ENCODE measurements at places on chromosomes 3 and 15.
A peak's percentile ranks its signal among the peaks of the same experiment; 100 is the strongest.

DNA sequence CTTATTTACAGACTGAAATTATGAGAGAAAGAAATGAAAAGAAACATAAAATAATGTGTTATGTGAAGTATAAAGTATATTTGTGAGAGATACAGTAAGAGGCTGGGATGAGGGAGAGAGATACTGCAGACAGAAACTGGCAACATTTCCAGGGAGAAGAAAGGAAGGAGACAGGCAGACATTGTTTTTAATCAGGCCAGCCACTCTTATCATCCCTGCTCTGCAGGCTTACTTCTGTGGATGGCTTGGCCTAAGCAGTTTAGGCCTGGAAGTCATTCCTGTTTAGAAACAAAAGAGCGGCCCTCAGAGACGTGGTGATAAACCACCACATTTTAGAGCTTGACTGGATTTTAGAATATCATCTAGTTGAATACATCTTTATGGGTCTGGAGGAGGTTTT lies 12.4 kb downstream of the PCCB start:
- DNase-seq: no peak

GRCh38 chr15:67892559-67893377 lies 52.9 kb upstream of the RNU6-1 start:
- DNase-seq: no peak

DNA sequence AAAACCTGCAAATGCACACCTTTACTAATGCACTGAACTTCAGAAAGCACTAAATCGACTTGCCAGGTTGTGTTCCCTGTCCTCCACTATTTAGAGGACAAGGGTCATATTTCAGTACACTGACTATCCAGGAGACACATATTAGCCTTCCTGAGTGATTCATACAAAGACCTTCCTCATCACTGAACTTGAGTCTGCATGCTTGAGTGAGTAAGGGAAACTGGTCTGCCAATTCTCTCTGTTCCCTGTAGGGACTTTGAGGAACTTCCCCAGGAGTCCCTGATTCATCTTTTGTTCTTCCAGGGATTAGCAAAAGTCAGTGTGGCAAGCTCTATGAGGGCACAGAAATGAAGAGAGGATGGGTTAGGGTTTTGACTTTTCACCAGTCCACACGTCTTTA lies 565.9 kb downstream of the PDCD6IP start:
- DNase-seq: peak; percentile 75

GRCh38 chr15:26867200-26868007 lies 542 bp downstream of the GABRA5 start:
- no peak for DNase-seq

GRCh38 chr3:72018343-72018984 lies 233.5 kb upstream of the PROK2 start:
- peak; percentile 62 for DNase-seq

GRCh38 chr3:59407425-59407824 lies 357.6 kb upstream of the CFAP20DC start:
- DNase-seq: no peak

GRCh38 chr15:69562564-69562963 lies 109.9 kb downstream of the RPLP1 start:
- DNase-seq: no peak

- DNase-seq: no peak
Observed at GRCh38 chr15:60799885-60800284, 320.9 kb upstream of the ICE2 start.

DNA sequence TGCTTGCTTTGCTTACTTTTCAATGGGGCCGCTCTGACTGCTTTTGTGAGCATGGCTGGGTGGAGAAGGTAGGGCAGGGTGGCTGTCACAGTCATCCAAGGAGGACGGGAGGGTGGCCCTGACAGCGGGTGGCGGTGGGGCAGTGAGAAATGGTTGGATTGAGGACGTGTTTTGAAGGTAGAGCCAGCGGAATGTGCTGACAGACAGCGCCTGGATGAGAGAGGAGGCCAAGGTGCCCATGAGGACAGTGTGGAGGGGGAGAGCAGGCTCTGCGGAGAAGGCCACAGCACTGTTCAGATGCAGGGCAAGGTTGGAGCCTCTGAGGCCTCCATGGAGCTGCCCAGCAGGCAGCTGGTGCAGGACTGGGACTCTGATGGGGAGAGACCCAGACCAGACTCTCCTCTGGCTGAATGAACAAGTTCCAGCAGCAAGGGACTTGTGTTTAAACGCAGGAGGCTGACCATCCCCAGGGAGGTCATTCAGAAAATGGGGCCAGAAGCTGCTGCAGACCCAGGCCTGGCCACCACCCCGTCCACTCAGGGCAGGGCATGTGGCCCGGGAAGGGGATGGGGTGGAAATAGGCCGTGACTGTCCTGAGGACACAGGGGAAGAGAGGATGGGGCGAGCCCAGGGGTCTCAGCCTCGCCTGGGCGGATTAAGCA lies 120.3 kb upstream of the PRR20G start:
- DNase-seq: no peak

DNA sequence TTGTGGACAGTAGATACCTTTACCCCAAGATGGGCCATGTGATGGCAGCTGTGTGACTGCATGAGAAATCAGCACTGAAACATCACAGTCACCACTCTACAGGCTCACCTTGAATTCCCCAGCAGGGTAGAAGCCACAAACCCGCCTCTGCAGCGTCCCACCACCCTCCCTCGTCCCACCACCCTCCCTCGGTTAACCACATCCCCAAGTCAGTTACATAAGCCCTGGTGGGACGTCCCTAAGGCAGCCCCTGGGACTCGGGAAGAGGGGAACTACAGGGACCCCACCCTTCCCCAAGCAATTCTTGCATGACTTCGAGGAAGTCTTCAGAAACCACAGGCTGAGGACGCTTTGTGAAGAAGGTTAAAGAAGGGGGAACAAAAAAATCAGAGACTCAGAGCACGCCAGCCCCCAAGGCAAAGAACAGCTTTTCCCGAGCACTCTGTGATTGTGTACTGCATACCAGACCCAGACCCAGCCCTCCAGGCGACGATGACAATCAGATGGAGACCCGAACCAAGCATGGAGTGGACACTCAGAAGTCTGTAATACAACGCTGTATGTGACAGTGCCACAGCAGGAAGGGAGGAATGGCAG lies 60.5 kb downstream of the SH3BP5 start:
- DNase-seq: peak; percentile 98

DNA sequence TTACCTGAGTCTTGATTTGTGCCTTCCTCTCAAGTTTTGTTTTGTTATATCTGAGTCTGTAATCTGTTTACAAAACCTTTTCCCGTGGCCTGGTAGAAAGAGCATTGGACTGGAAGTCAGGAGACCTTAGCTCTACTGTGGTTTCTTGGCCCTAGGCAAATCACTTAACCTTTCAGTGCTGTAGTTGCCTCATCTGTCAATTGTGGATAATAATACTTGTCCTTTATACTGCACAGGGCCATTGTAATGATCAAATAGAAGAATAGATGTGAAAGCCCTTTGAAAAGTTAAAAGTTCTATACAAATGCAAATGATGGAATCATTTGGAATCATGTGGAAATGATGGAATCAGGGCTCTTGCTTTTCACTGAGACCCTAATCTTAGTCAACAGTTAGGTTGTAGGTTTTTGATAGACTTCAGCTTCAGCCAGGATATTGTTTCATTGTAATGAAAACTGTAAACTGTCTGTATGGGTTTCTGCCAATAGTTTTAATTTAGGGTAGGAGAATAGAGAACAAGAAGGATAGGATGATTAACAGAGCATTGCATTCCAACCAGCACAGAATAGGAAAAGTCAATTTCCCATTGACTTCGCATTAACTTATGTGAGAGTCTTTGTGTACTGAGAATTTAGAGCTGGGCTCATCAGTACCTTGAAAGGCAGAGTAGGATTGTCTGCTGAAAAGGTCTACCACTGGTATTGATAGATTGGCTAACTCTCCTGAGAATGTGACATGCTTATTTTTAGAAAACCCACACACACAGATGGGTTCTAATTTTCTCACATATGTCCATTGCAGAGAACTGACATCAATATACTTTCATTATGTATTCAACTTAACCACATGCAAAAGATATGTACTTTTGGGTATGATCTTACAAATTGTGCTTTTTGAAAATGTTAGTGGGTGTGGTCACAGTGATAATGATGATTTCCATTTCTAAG lies 21.8 kb downstream of the MAP2K5 start:
- no peak for DNase-seq

DNA sequence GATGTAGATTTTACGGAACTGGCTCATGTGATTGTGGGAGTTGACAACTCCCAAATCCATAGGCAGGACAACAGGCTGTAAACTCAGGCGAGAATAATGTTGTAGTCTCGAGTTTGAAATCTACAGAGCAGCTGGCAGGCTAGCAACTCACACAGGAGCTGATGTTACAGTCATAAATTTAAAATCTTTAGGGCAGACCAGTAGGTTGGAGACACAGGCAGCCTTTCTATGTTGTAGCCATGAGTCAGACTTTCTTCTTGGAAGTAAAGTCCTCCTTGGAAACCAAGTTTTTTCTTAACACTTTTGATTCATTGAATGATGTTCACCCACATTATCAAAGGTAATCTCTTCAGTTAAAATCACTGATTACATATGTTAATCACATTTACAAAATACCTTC lies 89.1 kb upstream of the ALCAM start:
- no peak for DNase-seq
